ENCODE measurements at places on chromosomes 2 and 18.

DNA sequence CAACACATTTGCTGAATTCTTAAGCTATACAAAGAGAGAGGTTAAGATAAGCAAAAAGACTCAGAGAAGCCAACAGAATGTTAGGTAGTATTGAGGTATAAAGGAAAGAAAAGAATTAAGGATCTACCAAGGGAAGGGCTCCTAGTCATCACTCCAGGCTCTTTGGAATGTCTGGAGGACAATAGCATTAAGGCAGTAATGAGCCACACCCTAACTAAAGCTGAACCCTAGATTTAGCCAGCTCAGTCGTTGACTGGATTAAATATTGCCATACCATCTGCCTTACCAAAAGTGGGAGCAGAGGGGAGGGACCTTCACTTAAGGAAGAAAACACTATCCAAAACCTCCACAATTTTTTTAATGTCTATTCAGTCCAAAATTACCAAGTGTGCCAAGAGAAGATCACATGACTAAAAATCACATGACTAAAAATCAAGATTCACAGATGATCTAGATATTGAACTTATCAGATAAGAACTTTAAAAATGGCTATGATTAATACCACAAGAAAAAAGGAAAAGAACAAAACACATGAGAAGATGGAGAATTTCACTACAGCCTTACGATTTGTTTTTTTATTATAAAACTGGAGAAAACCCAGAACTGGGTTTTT is 59.7 kb downstream of the EXOC6B start:
- DNase-seq, result no peak

GRCh38 chr2:200862532-200863000 is 1.9 kb downstream of the CLK1 start:
- DNase-seq, result no peak

DNA sequence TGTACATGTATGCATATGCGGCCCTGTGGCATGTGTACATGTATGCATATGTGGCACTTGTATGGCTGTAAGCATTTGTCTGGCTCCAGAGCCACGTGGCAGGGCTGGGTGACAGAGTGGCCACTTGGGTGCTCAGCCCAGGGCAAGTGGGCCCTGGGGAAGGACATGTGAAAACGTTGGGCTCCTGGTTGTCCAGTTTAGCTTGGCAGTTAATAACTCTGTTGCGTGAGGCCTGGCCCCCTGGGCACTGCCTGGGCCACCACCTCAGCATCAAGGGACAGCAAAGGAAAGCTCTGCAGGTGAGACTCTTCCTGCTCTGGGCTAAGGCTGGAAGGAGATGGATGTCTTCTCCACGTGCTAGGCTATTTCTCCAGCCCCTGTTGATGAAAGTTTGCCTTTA is 119.9 kb downstream of the CTIF start:
- no peak for DNase-seq

GRCh38 chr2:15640261-15640711 is 48.6 kb downstream of the DDX1 start:
- DNase-seq, result no peak

DNA sequence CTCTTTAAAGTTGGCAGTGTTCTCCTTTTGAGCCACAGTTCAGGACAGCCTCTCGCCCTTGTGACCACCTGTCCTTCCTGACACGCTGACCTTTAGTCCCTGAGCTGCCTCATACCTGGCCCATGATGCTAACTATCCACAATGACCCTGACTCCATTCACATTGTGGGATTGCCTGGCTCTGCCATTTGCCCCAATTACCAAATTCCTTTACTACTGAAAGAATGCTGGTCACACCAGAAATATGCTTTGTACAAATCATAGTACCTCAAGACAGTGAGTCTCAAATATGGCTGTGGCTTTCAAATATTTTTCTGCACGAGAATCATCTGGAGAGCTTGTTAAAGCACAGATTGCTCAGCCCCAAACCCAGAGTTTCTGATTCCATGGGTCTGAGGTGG is 54.2 kb downstream of the LTBP1 start:
- DNase-seq, result no peak

- DNase-seq, result no peak
Observed at GRCh38 chr2:28445448-28446258, 50.2 kb upstream of the PLB1 start.

GRCh38 chr2:33312355-33312754 is 164.1 kb upstream of the RASGRP3 start:
- no peak for DNase-seq

- no peak for DNase-seq
Observed at GRCh38 chr18:38116716-38117115, 551.1 kb upstream of the CELF4 start.

DNA sequence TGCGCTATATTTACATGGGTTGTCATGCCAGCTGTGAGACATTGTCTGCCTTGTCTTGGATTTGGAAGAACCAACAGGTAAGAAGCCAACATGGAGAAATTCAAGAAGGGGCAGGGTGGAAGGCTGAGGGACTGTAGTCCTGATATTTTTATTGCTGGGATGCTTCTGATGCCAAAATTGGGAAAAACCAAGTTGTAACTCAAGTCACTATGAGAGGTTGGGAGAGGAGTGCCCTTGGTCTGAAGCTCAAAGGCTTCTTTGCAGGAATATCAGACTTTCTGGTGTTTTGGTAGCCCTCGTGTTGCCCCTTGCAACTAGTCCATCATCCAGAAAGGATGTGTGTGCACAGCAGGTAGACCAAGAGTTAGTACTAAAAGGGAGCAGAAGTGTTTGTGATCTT is 294.3 kb upstream of the EPAS1 start:
- DNase-seq, result no peak

DNA sequence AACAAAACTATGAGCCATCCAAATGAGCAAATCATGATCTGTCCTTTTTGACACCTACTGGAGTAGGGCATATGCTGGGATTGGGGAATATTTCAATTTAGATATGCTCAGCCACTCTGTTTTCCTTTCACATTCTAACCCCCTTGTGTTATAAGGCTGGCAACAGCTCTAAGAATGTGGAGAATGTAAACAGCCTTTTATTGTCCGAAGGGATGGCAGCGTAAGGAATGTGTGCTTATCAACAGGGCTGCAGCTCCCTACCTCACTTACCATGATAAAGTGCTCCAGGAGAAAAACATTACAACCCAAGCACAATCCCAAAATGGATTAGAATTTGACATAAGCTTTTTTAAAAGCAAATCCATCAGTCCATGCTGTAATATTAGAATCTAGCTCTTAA is 2.2 kb downstream of the NXPH2 start:
- DNase-seq, result no peak

GRCh38 chr2:126482582-126483464 is 173.1 kb upstream of the GYPC start:
- DNase-seq, result no peak

DNA sequence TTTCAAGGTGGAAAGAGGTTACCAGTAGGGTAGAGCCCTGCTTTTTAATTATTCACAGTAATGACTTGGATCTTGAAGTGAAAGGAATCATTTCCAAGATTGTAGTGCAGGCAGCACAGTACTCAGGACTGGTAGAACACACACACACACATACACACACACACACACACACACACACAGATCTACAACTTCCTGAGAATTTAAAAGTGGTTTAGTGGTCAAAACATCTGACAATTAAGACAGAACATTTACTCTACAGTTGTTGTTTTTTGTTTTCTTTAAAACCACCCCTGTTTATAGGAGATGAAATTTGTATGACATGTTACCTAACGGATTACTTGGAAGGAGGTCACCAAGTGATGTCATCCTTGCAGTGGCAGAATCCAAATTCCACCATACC is 146.7 kb upstream of the VRK2 start:
- DNase-seq, result no peak

DNA sequence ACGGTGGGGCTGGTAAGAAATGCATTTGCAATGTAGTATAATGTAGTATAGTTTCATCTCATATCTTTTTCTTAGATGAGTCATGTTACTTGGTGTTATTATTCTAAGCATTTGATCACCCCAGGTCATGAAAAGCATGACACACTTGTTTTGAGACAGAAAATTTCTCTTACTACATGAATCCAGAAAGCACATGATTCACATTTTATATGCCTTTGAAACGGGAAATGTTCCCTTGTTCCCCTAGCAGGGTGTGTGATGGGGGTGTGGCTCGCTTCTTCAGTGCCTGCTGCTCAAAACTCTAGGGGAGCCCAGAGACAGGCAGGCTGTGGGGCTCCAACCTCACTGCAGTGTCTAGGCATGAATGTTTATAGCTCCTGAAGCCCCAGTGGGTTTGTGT is 116.0 kb upstream of the RAB27B start:
- no peak for DNase-seq

DNA sequence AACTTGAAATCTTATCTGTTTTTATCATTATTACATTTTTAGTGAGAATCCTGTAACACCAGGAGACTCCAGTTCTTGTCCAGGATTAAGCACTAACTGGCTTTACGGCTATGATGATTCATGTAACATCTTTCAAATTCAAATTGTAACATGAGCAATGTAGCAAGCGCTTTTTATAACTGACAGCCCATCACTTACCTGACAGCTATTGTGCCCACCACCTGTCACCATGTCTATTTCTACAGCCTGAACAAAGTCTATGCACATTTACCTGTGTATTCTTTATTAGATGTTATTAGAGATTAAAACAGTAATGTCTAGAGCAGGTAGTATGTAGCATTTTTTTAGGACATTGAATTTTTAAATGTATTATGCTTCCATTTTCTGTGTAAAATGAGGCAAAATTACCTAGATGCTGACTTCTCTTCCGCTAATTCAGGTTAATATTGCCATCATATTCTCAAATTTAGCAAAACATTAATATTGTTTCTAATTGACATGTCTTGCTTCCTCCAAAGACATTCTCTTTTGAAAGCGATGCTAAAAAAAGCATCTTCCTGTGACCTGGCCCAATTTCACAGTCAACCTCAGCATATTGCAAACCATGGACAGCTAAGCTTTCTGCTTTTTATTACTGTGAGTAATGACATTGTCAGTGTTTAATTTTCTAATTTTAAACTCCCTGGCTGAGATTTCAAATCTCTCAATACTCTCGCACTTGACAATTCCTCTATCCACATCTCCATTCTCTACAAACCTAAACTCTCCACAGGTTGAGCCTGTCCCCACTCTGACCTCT is 37.8 kb downstream of the RIT2 start:
- no peak for DNase-seq

DNA sequence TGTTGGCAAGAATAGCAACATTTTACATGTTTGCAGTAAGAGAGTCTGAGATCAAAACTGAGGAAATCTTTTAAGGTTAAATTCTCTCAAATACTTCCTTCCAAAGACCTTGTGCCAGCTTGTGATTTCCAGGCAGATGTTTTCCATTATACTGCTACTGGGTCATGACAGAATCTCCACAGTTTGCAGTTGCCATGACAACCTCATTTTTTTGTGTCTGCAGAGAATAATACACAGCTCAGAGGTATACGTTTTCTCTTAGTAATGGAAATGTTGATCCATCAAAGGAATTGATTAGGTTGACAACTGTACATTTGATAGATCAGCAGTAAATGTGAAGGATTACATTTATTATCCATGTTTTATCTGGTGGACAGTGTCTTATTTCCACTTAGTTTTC is 29.1 kb upstream of the CSRNP3 start:
- DNase-seq, result no peak

GRCh38 chr2:240994171-240994896 is 4.1 kb upstream of the SNED1 start:
- DNase-seq, result no peak

DNA sequence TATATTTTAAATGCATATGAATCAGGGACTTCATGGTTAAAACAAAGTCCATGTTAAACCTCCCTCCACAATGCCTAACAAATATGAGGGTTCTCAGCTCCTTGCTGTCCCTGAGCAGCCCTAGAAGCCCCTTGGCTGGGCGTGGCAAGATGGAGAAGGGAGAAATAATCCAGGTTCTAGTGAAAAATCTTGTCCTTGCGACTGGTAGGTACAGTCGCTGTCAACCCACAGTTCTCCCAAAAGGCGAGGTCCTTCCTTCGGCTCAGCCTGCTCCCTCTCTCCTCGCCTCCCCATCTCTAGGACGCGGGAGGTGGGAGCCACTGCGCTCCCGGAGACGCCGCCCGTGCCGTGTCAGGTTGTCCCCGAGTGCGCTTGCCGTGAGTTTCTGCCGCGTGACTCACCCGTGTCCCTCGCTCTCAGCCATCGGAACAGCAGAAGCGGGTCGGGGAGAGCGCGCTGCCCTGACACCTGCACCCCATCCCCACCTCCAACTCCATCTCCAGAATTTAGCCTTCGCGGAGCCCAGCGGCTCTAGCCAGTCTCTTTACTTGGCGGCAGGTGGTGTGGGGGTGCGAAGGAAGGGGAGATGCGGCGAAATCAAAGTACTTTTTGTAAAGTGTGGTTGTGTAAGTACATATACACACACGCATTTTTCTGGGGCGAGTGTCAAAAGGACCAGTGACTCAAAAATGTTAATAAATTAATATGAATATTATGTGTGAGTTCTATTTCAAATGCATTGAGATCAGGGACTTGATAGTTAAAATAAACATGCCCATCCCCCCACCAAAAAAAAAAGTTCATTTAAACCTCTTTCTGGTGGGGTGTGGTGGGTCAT is 65.1 kb upstream of the TMEM17 start:
- no peak for DNase-seq

DNA sequence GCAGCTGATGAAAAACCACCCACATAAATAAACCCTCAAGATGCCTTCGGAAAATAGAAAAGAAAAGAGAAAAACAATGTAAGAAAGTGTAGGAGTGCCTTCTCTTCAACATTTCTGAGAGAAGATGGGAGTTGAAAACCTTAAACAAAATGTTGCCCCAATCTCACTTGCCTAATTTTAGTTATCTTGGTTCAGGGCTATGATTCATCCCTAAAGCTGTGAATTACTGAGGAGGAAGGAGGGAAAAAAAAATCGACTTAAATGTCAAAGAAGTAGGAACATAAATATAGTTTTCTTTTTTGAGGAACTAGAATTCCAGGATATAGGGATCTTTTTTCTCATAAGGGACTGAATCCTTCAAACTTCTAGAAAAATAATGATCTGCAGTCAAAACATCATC is 360.3 kb downstream of the TGIF1 start:
- DNase-seq, result no peak

DNA sequence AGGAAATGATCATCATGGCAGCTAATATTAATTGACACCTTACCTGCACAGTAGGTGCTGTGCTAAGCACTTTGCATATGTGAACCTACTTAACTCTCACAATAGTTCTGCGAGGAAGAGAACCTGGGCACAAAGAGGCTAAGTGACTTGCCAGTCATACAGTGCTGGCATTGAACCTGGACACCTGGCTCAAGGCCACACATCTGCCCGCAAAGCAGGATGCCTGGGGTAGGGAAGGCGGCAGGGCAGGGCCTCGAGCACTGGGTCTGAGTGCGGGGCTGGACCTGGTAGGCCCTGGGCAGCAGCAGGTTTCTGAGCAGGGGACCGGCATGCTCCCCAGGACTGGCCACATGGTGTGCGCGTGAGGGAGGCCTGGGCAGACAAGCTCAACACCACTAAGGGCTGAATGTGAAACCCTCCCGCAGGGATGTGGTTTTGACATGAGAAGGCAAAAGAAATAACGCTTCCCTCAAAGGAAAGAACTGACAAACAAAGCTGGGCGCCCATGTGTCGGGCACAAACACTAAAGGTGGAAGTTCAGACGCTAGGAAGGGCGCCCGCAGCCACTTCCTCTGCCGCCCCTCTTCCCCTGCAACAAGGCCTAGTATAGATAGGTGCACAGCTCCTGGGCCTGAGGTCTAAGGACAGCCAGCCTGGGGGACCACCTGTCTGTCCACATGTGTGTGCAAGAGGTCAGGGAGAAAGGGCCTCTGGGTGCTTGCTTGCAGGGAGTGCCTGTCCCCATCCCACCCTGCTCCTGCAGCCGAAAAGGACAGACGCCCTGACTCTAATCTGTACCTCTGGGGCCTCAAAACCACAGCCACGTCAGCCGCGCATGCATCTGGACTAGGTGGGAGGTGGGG is 92.5 kb downstream of the ZFP36L2 start:
- no peak for DNase-seq

Measured in GM19239 (cell line).